ENCODE measurements at places on chromosomes 1 and 21. TPM values are rescaled to one million over a fixed set of nuclear protein-coding genes. Genes with fewer than 3 reads are reported as not detected.

DNA sequence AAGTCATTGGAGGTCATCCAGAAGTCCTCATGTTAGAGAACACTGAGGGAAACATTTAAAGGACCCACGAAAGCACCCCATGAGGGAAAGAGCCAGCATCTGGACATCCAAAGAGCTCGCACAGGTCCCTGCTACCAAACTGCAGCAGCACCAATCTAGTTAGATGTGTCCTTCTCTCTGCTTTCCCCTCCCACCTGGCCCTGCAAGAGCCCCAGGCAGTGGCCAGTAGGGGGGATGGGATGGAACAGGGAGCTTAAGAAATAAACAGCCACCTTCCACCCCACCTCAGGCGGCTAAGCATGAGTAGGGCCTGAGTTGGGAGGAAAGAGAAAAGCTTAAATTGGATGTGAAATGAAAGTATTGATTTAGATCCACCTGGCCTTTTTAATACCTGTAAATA lies 175.9 kb upstream of the KCND3 start:
- no peak overlapping the region for H3K27ac ChIP-seq
- H3K4me3 ChIP-seq = no peak overlapping the region

- H3K36me3 ChIP-seq = peaks cover 42% of the 10 kb centered on the region
- H3K4me3 ChIP-seq = no peak overlapping the region
- DNase-seq = no peak
- no peak overlapping the region for H3K27ac ChIP-seq
Observed at GRCh38 chr1:222697826-222698225, 14.5 kb downstream of the AIDA start.

- no peaks in the 10 kb centered on the region for H3K36me3 ChIP-seq
- H3K4me3 ChIP-seq = no peak overlapping the region
- no peaks in the 10 kb centered on the region for H3K4me1 ChIP-seq
- H3K27me3 ChIP-seq = peaks cover 29% of the 10 kb centered on the region
Observed at GRCh38 chr1:29648798-29649188, 412.5 kb downstream of the PTPRU start.

GRCh38 chr1:44314452-44314851 lies 40.6 kb downstream of the ERI3 start:
- DNase-seq = no peak
- H3K4me3 ChIP-seq = no peak overlapping the region
- no peaks in the 10 kb centered on the region for H3K4me1 ChIP-seq
- no peaks in the 10 kb centered on the region for H3K27me3 ChIP-seq

The KIF2C gene
- 2.1 TPM for total RNA-seq

- peaks cover 2% of the 10 kb centered on the region for H3K4me1 ChIP-seq
- H3K4me3 ChIP-seq = no peak overlapping the region
- no peaks in the 10 kb centered on the region for H3K36me3 ChIP-seq
- no peaks in the 10 kb centered on the region for H3K27me3 ChIP-seq
- H3K27ac ChIP-seq = no peak overlapping the region
Observed at GRCh38 chr1:173128742-173129141, 78.0 kb upstream of the TNFSF18 start.

DNA sequence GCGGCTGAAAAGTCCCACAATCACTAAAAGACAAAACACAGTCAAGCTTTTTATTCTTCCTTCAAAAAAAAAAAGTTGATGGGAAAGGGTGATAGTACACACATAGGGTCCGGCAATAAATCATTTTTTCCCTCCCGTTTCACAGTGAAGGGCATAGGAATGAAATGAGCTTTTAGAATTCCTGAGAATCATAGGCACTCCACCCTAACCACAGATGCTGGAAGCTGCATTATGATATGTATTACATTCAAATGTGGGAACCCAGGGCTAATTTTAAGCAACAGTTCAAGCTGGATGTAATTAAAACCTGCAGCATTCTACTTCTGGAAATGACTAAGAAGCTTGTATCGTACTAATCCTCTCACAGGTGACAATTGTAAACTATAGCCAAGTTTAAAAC lies 75.7 kb upstream of the KCNJ15 start:
- no peaks in the 10 kb centered on the region for H3K36me3 ChIP-seq
- H3K4me1 ChIP-seq = no peaks in the 10 kb centered on the region
- DNase-seq = no peak
- H3K4me3 ChIP-seq = no peak overlapping the region
- H3K27ac ChIP-seq = no peak overlapping the region
- H3K27me3 ChIP-seq = no peaks in the 10 kb centered on the region

DNA sequence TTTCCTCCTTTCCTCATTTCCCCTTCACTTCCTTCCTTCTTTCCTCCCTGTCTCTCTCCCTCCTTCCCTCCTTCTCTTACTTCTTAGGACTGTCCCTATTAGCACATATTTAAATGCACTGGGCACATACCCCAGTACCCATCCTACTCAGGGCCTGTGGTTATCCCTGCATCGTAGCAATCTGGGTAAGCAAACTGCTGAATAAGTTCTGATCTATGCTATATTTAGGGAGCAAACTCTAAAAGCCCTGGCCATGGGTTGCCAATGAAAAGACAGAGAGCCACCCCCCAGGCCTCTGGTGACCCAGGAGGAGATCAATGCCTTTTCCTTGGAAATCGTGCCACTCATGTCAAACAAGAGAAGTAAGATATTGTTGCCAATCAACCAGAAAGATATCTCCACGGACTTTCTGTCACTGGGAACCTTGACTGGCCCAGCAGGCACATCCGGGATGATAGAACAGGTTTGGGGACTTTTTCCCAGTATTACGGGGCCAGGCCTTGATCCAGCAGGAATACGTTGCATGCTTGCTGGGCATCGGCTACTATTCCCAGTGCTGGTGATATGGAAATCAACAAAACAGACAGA lies 5.4 kb downstream of the FAM3B start:
- DNase-seq = no peak
- no peak overlapping the region for H3K4me3 ChIP-seq
- H3K4me1 ChIP-seq = peaks cover 3% of the 10 kb centered on the region
- H3K36me3 ChIP-seq = no peaks in the 10 kb centered on the region
- peaks cover 1% of the 10 kb centered on the region for H3K27me3 ChIP-seq
- no peak overlapping the region for H3K27ac ChIP-seq

- DNase-seq = peak; percentile 93
- H3K36me3 ChIP-seq = no peaks in the 10 kb centered on the region
- H3K4me1 ChIP-seq = peaks cover 14% of the 10 kb centered on the region
- no peak overlapping the region for H3K4me3 ChIP-seq
Observed at GRCh38 chr1:30779294-30780071, 21.9 kb upstream of the LAPTM5 start.

GRCh38 chr1:181531951-181532600 lies 48.8 kb downstream of the CACNA1E start:
- H3K36me3 ChIP-seq = no peaks in the 10 kb centered on the region
- no peak overlapping the region for H3K4me3 ChIP-seq
- H3K4me1 ChIP-seq = no peaks in the 10 kb centered on the region
- H3K27ac ChIP-seq = no peak overlapping the region

The PROK1 gene
- 0.72 TPM for total RNA-seq

DNA sequence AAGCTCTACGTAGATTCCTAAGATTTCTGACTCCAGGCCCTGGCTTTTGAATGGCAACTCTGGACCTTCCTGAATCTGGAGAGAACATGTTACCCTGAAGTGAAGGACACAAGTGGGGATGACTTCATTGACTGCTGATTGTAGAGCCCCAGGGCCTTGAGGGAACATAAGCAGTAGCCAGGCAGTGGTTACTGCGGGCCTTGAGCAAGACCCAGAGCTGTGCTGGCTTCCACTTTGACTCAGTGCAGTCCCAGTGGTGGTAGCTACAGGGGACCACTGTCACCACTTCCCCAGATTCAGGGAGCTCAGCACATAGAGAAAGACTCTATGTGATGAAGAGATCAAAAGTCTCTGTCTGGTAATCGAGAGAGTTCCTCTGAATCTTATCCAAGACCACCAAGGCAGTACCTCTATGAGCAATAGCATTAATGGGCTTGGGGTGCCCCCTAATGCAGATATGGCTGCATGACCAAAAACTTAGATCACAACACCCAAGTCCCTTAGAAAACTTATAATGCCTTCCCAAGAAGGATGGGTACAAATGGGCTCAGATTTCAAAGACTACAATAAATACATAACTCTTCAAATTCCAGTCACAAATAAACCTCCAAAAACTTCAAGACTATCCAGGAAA lies 1278.3 kb downstream of the AMY1C start:
- H3K4me1 ChIP-seq = no peaks in the 10 kb centered on the region
- no peak overlapping the region for H3K4me3 ChIP-seq
- no peak overlapping the region for H3K27ac ChIP-seq
- no peaks in the 10 kb centered on the region for H3K27me3 ChIP-seq
- no peaks in the 10 kb centered on the region for H3K36me3 ChIP-seq
- DNase-seq = no peak

DNA sequence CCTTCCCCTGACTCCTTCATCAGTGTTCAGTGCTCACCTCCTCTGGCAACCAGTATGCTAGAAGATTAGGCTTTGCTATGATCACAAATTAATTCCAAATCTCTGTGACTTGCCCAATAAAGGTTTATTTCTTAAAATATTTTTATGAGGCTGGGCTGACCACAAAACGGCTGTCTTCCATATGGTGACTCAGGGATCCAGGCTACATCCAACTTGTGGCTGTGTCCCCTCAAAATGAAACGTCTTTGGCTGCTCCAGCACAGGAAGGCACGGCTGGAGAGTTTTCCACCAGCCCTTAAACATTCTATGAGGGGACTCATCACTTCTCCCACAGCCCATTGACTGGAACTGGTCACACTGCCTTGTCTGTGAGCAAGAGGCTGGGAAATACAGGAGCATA lies 131.5 kb downstream of the HUNK start:
- H3K4me3 ChIP-seq = no peak overlapping the region
- peaks cover 4% of the 10 kb centered on the region for H3K36me3 ChIP-seq
- H3K4me1 ChIP-seq = no peaks in the 10 kb centered on the region
- no peak for DNase-seq
- H3K27me3 ChIP-seq = no peaks in the 10 kb centered on the region

DNA sequence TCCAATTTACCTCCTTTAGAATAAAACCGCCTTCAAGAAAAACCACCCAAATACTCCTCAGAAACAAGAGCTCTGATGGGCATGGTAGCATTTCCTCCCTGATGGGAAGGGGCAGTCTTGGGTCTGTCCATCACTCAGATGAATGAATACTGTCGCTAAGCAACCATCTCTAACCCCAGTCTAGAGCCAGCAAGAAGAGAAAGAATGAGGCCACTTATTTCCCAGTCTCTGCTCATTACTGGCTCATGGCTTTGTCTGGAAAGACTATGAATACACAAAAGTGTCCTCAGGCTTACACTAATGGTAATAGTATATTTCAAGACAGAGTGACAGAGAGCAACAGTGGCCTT lies 51.0 kb upstream of the F3 start:
- no peaks in the 10 kb centered on the region for H3K27me3 ChIP-seq
- H3K4me1 ChIP-seq = no peaks in the 10 kb centered on the region
- no peak overlapping the region for H3K27ac ChIP-seq
- H3K4me3 ChIP-seq = no peak overlapping the region
- no peak for DNase-seq
- no peaks in the 10 kb centered on the region for H3K36me3 ChIP-seq

DNA sequence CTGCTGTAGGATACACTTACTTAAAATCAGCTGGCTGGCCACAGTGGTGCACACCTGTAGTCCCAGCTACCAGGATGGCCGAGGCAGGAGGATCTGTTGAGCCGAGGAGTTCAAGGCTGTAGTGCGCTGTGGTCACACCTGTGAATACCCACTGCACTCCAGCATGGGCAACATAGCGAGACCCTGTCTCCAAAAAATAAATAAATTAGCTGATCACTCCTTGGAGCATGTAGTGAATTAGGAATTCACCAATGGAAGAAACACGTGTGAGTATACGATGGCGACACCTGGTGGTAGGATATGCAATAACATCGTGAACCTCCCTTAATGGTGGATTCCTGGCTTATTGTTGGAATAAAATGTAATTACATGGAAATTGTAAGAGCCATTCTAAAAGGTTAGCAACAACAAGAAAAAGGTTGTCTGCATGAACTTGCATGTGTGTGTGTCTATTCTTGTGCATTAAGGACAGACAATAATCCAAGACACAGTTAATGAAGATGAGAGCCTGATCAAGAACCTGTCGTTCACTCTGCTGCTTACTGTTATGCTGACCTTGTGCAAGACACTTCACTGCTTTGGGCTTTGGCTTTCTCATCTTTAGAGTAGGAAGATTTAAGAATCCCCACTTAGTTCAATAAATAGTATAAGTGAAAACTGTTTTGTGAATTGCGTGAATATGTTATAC lies 38.6 kb upstream of the COX20 start:
- peaks cover 4% of the 10 kb centered on the region for H3K4me1 ChIP-seq
- no peaks in the 10 kb centered on the region for H3K36me3 ChIP-seq
- DNase-seq = no peak
- no peaks in the 10 kb centered on the region for H3K27me3 ChIP-seq
- H3K4me3 ChIP-seq = no peak overlapping the region
- H3K27ac ChIP-seq = no peak overlapping the region

DNA sequence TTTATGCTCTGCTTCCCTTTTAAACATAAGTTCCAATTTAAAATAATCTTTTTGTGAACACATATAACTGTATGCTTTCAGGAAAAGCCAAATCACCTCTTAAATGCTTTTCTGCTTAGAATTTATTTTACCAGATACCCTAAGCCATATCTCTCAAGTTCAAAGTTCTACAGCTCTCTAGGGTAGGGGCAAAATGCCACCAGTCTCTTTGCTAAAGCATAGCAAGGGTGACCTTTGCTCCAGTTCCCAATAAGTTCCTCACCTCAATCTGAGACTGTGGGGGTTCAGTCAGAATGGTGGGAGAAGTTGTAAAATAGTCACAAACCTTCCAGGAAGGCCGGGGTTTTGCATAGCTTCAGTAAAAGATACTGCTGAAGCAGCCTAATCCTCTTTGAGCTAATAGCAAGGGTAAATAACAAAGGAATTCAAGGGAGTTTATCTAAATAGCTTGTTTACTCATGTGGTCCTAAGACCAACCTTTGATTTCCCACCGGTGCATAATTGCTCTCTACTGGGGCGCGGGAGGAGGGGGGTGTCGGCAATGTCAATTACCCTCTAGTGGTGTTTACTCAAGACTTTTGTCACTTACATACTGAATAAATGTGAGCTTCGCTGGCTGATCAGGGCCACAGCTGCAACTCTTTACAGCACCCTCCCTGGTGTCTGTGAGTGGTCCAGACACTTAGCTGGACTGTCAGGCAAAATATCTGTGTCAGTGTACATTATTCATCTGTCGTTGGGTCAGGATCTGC lies 1376.2 kb downstream of the NCAM2 start:
- no peaks in the 10 kb centered on the region for H3K36me3 ChIP-seq
- no peak for DNase-seq
- no peaks in the 10 kb centered on the region for H3K4me1 ChIP-seq
- H3K27ac ChIP-seq = no peak overlapping the region
- H3K27me3 ChIP-seq = no peaks in the 10 kb centered on the region

DNA sequence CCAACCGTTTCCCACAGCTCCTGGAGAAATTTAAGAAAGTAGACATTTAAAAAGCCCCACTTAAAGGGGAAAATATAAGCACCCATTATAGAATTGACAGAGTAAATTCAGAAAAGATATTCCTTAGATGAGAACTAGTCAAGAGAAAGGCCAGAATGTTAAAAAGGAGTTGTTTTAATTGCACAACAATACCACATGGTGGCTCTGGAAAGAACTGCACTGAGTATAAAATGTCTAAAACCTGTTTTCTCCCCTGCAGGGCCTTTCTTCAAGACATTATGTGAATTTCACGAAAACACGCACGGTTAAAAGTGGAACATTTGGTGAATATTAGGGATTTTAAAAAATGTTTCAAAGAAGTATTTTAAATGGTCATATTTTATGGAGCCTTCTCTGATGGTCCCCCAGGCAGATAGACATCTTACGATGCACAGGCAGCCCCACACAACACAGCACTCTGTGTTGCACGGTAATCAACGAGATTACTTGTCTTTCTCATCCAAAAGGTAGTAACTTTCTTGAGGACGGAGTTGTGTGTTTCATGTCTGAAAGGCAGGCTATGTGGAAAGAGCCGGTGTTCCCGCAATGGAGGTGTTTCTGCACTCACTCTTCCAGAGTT lies 101.9 kb downstream of the PRRX1 start:
- H3K36me3 ChIP-seq = no peaks in the 10 kb centered on the region
- DNase-seq = no peak
- no peak overlapping the region for H3K27ac ChIP-seq
- H3K27me3 ChIP-seq = no peaks in the 10 kb centered on the region
- H3K4me3 ChIP-seq = no peak overlapping the region
